ENCODE measurements at places on chromosomes 7 and 10.

DNA sequence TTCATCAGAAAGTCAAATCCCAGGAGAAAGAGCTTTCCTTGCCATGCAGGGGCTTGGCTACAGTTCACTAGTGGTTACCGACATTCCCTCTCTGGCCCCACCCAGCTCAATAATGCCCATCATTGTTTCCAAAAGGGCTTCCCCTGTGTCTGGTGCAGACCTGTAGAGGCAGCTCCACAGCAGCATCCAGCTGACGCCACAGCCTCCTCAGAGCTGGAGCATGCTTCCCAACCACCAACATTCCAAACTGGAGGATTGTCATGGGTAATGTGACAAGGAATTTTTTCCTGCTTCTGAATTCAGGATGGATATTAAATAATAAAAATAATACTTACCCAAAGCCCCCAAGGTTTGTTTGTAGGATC is 77.4 kb downstream of the ZNF365 start:
- DNase-seq, result no peak

DNA sequence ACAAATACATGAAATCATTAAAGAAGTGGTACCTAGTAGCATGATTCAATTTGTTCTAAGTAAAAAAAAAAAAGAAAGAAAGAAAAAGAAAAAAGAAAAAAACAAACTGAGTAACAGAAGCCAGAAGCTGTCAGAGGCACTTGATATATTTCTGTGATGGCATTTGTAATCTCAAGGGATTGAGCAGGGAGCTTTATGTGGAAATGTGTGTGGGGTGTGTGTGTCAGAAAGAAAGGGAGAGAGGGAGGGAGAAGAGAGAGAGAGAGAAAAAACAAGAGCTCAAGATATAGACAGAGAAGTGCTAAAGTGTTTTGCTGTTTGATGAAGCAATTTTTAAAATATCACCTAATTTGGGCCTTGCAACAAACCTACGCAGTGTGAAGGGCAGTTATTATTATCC is 357.6 kb upstream of the PCDH15 start:
- DNase-seq, result no peak

DNA sequence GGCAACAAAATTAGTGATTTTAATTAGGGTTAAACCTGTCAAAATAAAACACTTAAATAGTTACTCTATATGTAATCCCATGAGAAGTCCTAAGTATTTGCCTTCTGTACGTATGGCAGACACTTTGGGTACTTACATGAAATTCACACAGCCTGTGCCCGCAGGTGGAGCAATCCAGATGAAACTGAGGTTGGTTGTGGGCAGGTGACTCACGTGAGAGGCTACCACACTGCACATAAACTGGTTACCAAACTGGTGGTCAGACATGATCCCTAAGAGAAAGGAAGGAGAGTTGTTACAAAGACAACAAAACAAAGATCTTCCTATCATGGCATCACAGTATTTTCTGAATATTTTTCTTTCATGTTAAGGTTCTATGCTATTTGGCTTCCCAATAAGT is 156.1 kb downstream of the RELN start:
- DNase-seq, result no peak

DNA sequence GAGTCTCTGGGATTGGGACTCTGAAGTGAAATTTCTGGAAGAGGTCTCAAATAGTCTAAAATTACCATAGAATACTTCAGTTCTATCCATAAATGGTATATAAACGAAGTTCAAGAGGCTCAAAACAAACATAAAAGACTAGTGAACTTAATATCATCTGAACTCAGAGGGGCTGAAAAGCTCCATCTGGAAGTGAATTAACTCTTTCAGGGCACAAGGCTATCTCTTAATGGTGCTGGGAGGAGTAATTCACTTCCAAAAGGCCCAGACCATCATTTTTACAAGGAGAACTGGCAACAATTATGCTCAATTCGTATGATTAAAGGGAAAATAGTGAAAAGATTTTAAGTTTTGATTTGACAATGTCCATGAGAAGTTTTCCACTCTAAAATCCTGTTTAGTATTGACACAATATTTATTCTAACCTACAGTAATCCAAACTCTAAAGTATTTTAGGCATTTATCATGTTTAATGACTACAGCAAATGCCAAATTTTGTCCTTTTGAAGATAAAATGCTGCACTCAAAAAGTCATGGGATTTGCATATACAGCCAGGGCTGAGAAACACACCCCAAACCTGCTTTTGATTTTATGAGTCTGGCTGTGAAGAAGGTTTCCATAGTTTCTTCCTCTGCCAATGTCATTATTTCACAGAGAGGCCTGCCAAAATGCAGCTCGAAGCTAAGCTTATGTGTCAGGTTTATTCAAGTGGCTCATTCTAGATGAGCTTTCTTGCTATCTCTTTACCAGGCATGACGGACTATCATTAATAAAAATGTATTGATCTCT is 143.9 kb downstream of the HIBADH start:
- no peak for DNase-seq

- DNase-seq, result no peak
These were observed 37.0 kb upstream of the NRF1 start for GRCh38 chr7:129574487-129574886.

DNA sequence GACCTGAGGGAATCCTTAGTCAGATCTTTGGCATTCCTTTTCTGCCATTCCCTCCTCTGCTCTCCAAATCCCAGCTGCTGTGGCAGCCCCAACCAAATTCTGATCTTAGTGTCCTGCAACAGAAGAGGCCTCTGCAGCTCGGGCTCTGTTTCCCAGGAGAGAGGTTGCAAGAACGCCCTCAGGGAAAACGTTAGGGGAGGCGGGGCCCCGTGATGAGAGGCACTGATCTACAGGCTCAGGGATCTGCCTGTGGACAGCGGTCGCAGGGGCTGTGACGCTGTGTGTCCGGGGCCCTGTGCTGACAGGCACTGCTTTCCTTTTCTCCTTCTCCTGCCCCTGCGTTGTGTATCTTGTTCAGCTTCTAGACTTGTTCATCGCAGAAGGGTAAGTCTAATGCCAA is 57.3 kb upstream of the DPYSL4 start:
- peak; percentile 38 for DNase-seq

GRCh38 chr7:129295015-129295423 is 70.2 kb downstream of the AHCYL2 start:
- no peak for DNase-seq

Data from Right ventricle myocardium superior (tissue), 1 donor.